ENCODE measurements at places on chromosomes 2 and 18. TPM values are rescaled to one million over a fixed set of nuclear protein-coding genes. Genes with fewer than 3 reads are reported as not detected.
A peak's percentile ranks its signal among the peaks of the same experiment; 100 is the strongest.

LBH gene
- 28.9 TPM for total RNA-seq

- H3K4me3 ChIP-seq, result no peak overlapping the region
- no peak for DNase-seq
- no peak overlapping the region for H3K27ac ChIP-seq
- no peaks in the 10 kb centered on the region for H3K4me1 ChIP-seq
Observed at GRCh38 chr18:77668219-77668618, 418.6 kb downstream of the GALR1 start.

DNA sequence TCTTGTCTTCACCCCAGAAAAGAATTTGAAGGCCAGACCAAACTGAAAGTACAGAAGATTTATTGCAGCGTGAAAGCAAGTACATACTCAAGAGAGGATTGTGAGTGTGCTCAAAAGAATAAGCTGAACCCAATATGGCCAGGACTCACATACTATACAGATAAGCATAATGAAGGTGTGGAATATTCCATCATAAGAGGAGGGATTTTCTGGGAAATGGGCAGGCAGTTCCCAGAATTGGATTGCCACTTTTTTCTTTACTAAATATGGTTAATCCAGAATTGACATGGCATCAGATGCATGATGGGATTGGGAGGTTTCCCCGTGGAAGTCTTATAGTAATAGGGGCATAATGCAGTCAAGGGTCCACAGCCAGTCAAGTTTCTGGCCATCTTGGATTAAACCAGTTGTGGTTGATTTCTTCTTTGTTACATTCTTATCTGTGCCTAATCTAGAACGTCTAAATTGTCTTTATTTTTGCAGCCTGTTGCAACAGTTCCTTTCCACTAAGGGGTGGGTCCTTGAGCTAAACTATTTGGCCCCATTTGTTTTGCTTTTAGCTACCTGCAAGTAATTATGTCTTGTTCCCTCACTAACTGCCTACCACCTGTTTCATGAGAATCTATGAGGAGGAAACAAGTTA is 9.0 kb downstream of the SP140L start:
- H3K4me1 ChIP-seq, result peaks cover 27% of the 10 kb centered on the region
- H3K4me3 ChIP-seq, result no peak overlapping the region
- peaks cover 50% of the 10 kb centered on the region for H3K36me3 ChIP-seq
- no peak overlapping the region for H3K27ac ChIP-seq

GRCh38 chr2:38076152-38076709 is 280 bp upstream of the CYP1B1 start:
- no peaks in the 10 kb centered on the region for H3K36me3 ChIP-seq
- H3K27me3 ChIP-seq, result peaks cover 28% of the 10 kb centered on the region
- H3K4me1 ChIP-seq, result no peaks in the 10 kb centered on the region
- H3K4me3 ChIP-seq, result peak overlapping the region; percentile 80

DNA sequence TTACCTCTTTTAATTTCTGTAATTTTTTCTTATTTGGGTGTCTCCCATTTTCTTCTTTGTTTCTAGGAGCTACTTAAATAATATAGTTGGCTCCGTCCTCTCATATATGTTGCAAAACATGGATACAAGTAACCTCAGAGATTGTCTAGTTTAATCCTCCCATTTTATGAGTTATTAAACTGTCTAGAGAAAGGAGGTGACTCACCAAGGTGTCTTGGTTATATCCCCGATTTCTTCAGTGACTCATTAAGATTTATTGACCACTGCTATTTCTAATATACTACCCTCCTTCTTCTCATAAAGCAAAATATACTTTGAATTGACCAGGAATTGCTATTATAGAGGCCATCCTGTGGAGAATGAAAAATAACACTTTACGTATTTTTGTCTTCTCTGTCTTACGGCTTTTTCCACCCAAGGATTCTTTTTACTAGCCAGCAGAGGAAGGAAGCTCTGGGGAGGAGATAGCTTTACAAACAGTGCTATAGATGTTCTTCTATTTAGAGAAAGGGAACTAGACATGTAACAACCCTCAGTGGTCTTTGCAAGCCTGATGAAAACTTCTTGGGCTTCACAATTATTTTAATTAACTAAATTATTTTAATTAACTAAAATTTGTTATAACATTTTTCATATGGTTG is 300.4 kb upstream of the TNP1 start:
- H3K4me3 ChIP-seq, result no peak overlapping the region
- DNase-seq, result no peak
- H3K27me3 ChIP-seq, result peaks cover 15% of the 10 kb centered on the region
- H3K4me1 ChIP-seq, result peaks cover 34% of the 10 kb centered on the region
- H3K36me3 ChIP-seq, result no peaks in the 10 kb centered on the region

DNA sequence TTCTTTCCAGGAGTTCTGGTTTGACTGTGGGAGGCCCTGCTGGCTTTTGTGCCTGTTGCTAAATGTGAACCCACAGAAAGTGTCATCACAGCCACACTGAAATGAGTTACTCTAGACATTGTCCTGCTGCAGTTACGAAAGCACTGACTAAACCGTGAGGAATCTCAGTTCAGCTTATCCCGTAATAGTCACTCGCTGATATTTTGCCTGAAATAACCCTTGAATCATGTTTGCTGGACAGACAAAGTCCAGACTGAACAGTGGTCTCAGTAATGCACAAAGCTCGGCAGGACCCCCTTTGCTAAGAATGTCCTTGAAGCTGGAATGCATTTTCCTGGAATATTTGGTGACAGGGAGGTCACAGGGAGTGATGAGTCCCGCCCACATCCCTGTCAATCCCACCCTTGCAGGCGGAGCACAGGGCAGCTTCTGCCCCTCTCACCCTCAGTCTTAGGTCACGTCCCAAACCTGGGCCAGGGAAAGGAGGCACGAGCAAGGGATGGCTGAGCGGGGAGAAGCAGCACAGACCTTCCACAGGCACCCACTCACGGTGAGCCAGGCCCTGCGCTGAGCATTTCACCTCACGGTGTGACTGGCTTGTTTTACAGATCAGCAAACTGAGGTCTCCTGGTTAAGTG is 53.4 kb downstream of the ADI1 start:
- peaks cover 29% of the 10 kb centered on the region for H3K36me3 ChIP-seq
- H3K4me3 ChIP-seq, result peak overlapping the region; percentile 63
- peak; percentile 88 for DNase-seq

- no peak overlapping the region for H3K27ac ChIP-seq
- H3K4me1 ChIP-seq, result no peaks in the 10 kb centered on the region
- H3K27me3 ChIP-seq, result no peaks in the 10 kb centered on the region
- H3K4me3 ChIP-seq, result no peak overlapping the region
- H3K36me3 ChIP-seq, result no peaks in the 10 kb centered on the region
- no peak for DNase-seq
Observed at GRCh38 chr18:66695281-66695680, 91.4 kb upstream of the CDH19 start.

DNA sequence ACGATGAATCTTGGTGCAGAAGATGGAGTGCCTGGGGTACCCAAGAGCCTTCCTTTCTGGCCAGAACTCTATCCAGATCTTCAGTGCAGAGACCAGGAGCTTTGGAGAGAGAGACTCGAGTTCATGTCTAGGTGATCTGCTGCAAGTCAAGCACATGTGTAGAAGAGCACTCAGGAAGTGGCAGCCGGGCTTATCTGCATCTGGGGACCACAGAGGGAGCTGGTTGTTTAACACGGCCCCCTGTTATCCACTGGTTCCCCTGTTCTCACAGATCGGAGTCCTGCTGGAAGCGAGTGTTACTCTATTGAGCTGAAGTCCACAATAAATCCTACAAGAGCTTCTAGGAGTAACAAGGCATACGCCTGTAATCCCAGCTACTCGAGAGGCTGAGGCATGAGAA is 128.3 kb downstream of the ACOXL start:
- peaks cover 47% of the 10 kb centered on the region for H3K27me3 ChIP-seq
- H3K4me3 ChIP-seq, result no peak overlapping the region
- DNase-seq, result no peak
- peaks cover 7% of the 10 kb centered on the region for H3K4me1 ChIP-seq

DNA sequence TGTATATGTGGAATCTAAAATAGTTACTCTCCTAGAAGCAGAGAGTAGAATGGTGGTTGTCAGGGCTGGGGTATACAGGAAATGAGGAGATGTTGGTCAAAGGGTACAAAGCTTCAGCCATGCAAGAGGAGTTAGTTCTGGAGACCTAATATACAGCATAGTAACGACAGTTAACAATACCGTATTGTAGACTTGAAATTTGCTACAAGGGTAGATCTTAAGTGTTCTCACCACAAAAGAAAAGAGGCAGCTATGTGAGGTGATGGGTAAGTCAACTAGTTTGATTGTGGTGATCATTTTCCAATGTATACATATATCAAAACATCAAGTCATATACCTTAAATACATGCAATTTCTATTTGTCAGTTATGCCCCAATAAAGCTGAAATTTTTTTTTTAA is 98.2 kb upstream of the CYP1B1 start:
- no peaks in the 10 kb centered on the region for H3K36me3 ChIP-seq
- DNase-seq, result no peak
- H3K27me3 ChIP-seq, result peaks cover 5% of the 10 kb centered on the region
- H3K4me3 ChIP-seq, result no peak overlapping the region

Data from HFFc6 (cell line).